ENCODE measurements at places on chromosomes 12 and 14. TPM values are rescaled to one million over a fixed set of nuclear protein-coding genes. Genes with fewer than 3 reads are reported as not detected.

DNA sequence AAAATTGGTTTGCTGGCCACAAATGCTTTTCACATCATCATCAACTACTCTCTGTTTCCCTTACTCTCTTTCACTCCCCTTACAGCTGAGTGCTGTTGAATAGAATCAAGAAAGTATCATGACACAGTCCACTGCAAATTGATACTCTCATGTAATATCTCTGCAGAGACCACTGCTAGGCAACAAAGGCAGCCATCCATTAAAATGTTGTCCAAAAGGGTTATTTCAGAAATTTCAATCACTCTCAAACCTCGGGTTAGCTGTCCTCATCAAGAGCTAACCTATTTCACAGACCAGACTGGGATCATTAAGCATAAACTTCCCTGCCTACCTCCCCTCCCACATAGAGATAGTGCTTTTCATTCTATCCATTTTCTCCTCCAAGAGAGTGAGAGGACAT, 186.7 kb downstream of the PLCZ1 start:
- no peaks in the 10 kb centered on the region for H3K4me1 ChIP-seq
- H3K27me3 ChIP-seq: no peaks in the 10 kb centered on the region
- H3K4me3 ChIP-seq: no peak overlapping the region
- no peaks in the 10 kb centered on the region for H3K36me3 ChIP-seq
- no peak for DNase-seq
- no peak overlapping the region for H3K27ac ChIP-seq

- no peak overlapping the region for H3K27ac ChIP-seq
- no peaks in the 10 kb centered on the region for H3K36me3 ChIP-seq
- H3K4me3 ChIP-seq: no peak overlapping the region
- DNase-seq: no peak
- H3K4me1 ChIP-seq: no peaks in the 10 kb centered on the region
- H3K27me3 ChIP-seq: no peaks in the 10 kb centered on the region
Observed at GRCh38 chr14:101827286-101827685, 65.8 kb downstream of the PPP2R5C start.

DNA sequence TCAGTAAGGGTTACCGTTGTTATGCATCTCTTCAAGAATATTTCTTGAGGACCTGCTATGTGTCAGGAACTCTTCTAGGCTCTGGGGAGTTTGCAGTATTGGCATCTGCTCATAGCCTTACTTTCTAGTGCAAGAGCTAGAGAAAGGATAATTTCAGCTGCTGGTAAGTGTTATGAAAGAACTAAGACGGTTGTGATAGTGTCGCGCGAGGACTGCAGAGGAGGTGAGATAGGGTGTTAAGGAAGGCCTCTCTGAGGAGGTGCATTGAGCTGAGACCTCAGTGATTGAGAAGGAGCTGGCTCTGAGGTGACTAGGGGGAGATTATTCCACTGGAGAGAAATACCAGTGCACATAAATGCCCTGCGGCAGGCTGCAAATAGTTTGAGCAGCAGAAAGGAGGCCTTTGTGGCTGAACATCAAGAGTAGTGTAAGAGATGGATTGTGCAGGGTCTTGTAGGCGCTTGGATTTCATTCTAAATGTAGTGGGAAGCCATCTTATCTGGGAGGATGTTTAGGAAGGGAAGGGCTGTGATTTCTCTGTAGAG, 824 bp downstream of the DDX55 start:
- H3K4me3 ChIP-seq: peak overlapping the region; percentile 80
- peak overlapping the region; percentile 92 for H3K27ac ChIP-seq
- H3K36me3 ChIP-seq: peaks cover 20% of the 10 kb centered on the region
- peaks cover 1% of the 10 kb centered on the region for H3K4me1 ChIP-seq
- no peaks in the 10 kb centered on the region for H3K27me3 ChIP-seq

- no peak overlapping the region for H3K4me3 ChIP-seq
- H3K4me1 ChIP-seq: no peaks in the 10 kb centered on the region
- no peaks in the 10 kb centered on the region for H3K27me3 ChIP-seq
- H3K36me3 ChIP-seq: no peaks in the 10 kb centered on the region
Observed at GRCh38 chr12:38911611-38912010, 6.2 kb upstream of the CPNE8 start.

DNA sequence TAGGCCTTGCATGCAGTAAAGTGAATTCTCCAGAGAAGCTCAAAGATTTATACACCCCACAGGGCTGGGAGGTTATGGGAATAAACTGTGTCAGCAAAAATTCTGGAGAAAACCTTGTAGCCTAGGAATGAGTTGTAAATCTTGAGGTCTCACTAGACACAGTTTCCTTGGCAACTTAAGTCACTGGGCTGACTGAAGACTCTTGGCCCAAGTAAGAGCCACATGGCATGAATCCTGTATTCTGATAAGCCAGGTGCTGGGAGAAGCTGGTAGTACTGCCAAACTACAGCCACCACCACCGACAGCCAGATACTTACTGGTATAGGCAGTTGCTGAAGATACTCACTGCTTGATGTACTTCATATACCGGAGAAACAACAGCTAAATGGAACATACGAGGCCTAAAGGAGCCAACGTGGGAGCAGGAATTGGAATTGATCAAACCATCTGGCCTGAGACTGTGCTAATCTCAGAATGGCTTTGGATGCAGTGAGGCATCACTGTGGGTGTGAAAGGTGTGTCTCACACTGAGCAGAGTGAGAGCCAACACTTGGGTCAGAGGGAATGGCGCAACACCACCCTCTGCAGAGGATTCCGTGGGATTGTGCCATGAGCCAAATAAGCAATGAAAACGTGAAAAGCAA, 102.8 kb upstream of the TMCC3 start:
- H3K27ac ChIP-seq: no peak overlapping the region
- no peaks in the 10 kb centered on the region for H3K36me3 ChIP-seq
- H3K27me3 ChIP-seq: no peaks in the 10 kb centered on the region
- H3K4me1 ChIP-seq: no peaks in the 10 kb centered on the region

GRCh38 chr14:37870170-37870569, 274.7 kb downstream of the TTC6 start:
- no peaks in the 10 kb centered on the region for H3K27me3 ChIP-seq
- H3K4me1 ChIP-seq: peaks cover 7% of the 10 kb centered on the region
- H3K36me3 ChIP-seq: no peaks in the 10 kb centered on the region
- no peak overlapping the region for H3K27ac ChIP-seq

- peaks cover 3% of the 10 kb centered on the region for H3K4me1 ChIP-seq
- H3K27ac ChIP-seq: no peak overlapping the region
- no peaks in the 10 kb centered on the region for H3K27me3 ChIP-seq
- H3K4me3 ChIP-seq: no peak overlapping the region
- DNase-seq: no peak
Observed at GRCh38 chr14:100816950-100817901, 8.7 kb upstream of the MEG3 start.

- DNase-seq: no peak
- H3K27me3 ChIP-seq: no peaks in the 10 kb centered on the region
- H3K4me1 ChIP-seq: no peaks in the 10 kb centered on the region
- no peak overlapping the region for H3K27ac ChIP-seq
Observed at GRCh38 chr14:72451054-72451972, 442.6 kb downstream of the DPF3 start.

GRCh38 chr14:75982266-75983018, 647 bp upstream of the TGFB3 start:
- no peaks in the 10 kb centered on the region for H3K36me3 ChIP-seq
- peaks cover 26% of the 10 kb centered on the region for H3K27me3 ChIP-seq
- peaks cover 11% of the 10 kb centered on the region for H3K4me1 ChIP-seq
- DNase-seq: no peak

DNA sequence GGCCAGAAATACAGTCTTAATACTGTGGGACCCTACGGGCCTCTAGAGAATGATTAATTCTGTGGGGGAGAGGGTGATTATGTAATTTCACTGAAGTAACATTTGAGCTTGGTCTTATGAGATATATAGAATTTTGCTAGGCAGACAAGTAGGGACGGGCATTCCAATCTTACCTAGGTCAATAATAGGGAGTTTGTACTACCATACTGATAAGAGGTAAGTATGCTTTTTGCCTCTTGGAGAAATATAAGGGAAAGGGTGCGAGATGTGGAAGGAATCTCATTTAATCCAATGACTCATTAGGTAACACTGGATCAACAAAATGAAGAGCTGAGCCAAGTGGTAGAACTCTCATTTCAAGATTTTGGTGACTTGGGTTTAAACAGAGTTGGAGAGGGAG, 5.2 kb downstream of the RAB5B start:
- H3K4me1 ChIP-seq: no peaks in the 10 kb centered on the region
- H3K36me3 ChIP-seq: peaks cover 2% of the 10 kb centered on the region
- no peak overlapping the region for H3K4me3 ChIP-seq

The CHGA gene
- total RNA-seq: 15.7 TPM

The RAB35 gene
- total RNA-seq: 39.0 TPM

The MYF5 gene
- total RNA-seq: not detected

The MUCL1 gene
- not detected for total RNA-seq

The SCARB1 gene
- 57.1 TPM for total RNA-seq

Measured in H1 (cell line).